Thymus (tissue), 14 donors: ENCODE measurements at places on chromosomes 3 and 15. TPM values are rescaled to one million over a fixed set of nuclear protein-coding genes. Genes with fewer than 3 reads are reported as not detected.

DNA sequence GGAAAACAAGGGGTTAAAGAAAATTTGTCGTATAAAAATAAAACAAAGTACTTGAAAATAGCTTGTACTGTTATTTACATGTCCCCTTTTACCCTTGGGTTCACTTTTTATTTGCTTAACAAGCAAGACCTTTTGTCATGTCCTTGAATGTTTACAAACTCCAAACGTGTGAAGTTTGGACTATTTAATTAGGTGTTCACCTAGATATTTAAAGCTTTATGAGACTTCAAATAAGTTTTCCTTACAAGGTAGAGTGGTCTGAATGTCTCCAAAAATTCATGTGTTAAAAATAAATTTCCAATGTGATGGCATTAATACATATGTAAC is 242.0 kb upstream of the TTC14 start:
- no peak overlapping the region for H3K4me3 ChIP-seq
- H3K27me3 ChIP-seq, result no peaks in the 10 kb centered on the region
- H3K36me3 ChIP-seq, result no peaks in the 10 kb centered on the region
- DNase-seq, result no peak
- no peak overlapping the region for H3K27ac ChIP-seq

DNA sequence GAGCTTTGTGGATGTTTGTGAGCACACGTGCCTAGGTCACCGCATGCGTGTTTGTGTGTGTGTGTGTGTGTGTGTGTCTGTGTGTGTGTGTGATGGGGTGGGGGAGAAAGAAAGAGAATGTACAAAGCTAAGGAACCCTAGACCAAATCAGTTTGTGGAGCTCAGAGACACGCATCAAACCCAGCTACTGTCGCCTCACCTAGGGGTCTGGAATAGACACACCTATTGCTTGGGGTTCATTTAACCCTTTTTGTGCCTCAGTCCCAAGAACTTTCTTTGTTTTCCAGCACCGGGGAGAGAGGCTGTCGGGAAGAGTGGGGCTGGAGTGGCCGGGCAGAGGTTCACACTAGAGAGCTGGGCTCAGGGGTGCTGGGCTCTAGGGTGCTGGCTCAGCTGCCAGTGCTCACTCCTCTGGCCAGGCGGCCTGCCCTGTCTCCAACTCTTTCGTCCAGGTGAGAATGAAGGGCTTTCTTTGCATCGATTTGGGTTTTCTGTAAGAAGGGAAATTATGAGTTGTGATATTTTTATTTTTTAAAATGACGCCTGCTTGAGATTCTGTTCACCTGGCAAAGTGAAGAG is 221.6 kb downstream of the MEIS2 start:
- no peaks in the 10 kb centered on the region for H3K36me3 ChIP-seq
- peaks cover 75% of the 10 kb centered on the region for H3K27me3 ChIP-seq
- H3K4me3 ChIP-seq, result peak overlapping the region; percentile 13
- H3K4me1 ChIP-seq, result peaks cover 2% of the 10 kb centered on the region

Gene SNTN
- total RNA-seq, result not detected

Gene CRELD1
- total RNA-seq, result 19.9 TPM

Gene GPX1
- 204 TPM for total RNA-seq
